Prostate gland (tissue), 2 donors: ENCODE measurements at places on chromosomes 6 and 20. TPM values are rescaled to one million over a fixed set of nuclear protein-coding genes. Genes with fewer than 3 reads are reported as not detected.

DNA sequence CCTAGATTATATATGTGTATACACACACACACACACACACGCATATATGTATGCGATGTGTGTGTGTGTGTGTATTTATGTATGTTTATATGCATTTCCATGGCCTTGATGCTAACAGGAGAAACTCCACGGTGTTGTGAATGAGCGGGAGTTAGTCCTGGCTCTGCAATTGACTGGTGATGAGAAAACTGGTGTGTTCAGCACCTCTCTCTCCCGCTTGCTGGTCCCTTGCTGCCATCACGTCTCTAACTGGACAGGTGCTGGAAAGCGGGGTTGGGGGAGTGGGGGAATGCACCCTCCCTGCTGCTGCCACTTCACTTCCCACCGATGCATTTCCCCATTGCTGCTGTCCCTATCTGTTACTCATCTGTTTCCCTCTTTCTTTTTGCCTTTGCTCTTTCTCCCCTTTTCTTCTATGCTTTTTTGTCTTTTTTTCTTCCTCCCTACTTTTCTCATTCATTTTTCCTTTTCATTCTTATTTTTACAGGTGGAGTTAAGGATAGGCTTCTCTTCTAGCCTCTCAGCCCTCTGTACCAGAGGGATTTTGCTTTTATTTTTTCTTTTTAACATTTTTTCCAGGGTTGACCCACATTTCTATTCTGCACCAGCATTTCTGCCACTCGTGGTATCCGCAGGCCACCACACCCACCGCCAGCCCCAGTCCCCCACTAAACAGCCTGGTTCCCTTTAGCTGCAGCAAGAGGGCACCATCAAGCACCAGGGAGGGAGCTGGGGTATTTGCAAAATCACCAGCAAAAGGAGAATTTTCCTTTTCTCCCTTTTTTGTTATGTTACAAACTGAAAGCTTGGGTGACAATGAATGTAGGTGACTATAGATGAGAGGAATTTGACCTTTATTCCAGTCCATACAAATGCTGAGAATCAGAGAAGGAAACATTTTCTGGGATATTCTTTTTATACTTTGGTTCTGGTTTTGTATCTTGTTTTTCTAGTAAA is 115.6 kb downstream of the TCP11 start:
- DNase-seq: no peak
- H3K4me1 ChIP-seq: peaks cover 8% of the 10 kb centered on the region
- H3K4me3 ChIP-seq: no peak overlapping the region
- H3K27me3 ChIP-seq: no peaks in the 10 kb centered on the region

DNA sequence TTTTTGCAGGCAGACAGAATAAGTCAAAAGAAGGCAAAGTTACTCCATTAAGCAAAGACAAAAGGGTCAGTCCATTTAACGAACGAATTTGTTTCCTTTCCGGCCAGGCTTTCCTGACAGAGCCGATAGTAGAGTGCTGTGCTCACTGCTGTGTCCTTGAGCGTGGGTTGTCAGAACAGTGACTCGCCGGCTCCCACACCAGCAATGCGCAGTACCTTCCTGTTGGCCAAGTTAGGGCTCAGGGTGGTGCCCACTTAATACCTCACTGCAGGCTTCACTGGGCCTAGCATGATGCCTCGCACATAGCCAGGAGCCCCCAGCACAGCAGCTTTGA is 294.7 kb downstream of the FOXC1 start:
- H3K36me3 ChIP-seq: no peaks in the 10 kb centered on the region
- no peaks in the 10 kb centered on the region for H3K27me3 ChIP-seq

- no peak overlapping the region for H3K27ac ChIP-seq
- H3K36me3 ChIP-seq: no peaks in the 10 kb centered on the region
- DNase-seq: peak; percentile 62
Observed at GRCh38 chr6:46419576-46420002, 71.7 kb downstream of the RCAN2 start.

DNA sequence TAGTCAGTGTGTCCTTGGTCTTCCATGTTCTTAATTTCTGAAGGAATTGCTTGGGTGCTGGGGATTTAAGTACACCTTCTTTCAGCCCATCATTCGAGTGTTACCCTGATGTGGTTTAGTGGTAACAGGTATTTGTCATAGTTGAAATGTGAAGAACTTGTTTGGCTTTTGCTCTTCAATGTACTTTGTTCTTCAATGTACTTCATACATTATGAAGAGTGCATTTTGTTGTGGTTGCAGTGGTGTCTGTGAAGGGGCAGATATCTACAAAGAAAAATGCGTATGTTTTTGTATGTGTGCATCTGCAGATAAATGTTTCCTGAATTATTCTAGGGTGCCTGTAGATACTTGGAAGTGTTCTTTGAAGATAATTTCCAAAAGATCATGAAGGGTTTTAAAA is 111.2 kb upstream of the SUPT3H start:
- no peaks in the 10 kb centered on the region for H3K36me3 ChIP-seq
- DNase-seq: no peak
- no peaks in the 10 kb centered on the region for H3K4me1 ChIP-seq
- no peak overlapping the region for H3K4me3 ChIP-seq
- H3K27ac ChIP-seq: no peak overlapping the region

- H3K4me3 ChIP-seq: no peak overlapping the region
- no peaks in the 10 kb centered on the region for H3K4me1 ChIP-seq
- no peaks in the 10 kb centered on the region for H3K27me3 ChIP-seq
Observed at GRCh38 chr6:9527679-9528286, 887.1 kb downstream of the TFAP2A start.

DNA sequence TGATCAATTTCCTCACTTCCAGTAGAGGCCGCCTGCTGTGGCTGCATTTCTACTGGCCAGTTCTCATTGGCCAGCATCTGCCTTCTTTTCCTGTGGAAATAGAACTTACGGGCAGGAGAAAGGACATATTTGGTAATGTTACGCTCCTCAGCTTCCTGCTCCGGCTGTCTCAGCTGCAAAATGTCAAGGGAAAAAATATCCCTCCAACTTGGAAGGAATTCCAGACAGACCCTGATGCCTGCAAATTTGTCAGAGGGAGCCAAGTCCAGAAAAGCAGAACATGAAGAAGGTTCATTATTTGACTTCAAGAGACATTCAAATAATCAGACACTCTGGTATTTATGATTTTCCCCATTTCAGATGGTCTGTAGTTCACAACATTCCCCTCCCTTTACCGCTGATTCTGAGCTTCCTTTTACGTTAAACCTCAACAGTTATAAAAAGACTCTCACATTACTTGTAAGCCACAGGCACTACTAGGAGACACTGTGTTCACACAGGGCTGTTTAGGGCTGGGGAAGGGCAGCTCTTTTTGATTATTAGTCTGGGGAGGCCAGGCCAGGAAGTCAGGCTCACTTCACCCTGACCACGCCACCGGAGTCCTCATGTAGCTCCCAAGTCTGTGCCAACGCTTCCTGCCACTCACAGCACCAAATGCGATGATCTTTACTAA is 179.6 kb upstream of the CCN2 start:
- H3K27me3 ChIP-seq: no peaks in the 10 kb centered on the region
- peak; percentile 8 for DNase-seq
- H3K27ac ChIP-seq: peak overlapping the region; percentile 65
- no peaks in the 10 kb centered on the region for H3K36me3 ChIP-seq

DNA sequence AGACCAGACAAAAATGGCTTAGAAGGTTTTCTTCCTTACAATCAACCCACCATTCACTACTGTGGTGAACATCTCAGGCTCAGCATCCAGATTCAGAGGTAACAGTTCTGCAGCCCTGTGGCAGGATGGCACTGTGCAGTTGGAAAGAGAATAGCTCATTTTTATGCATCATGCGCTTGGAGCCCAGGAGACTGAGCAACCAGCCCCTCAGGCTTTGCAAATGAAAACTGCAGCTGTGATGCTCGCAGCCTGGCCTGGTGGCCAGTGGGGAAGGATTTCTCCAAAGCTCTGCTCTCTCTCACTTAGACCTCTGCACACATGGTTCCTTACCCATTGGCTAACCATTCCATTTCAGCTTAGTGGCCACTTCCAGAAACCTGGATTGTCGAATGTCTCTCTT is 45.8 kb downstream of the GABRR2 start:
- no peak overlapping the region for H3K4me3 ChIP-seq
- H3K27me3 ChIP-seq: no peaks in the 10 kb centered on the region
- H3K4me1 ChIP-seq: no peaks in the 10 kb centered on the region
- no peaks in the 10 kb centered on the region for H3K36me3 ChIP-seq
- no peak for DNase-seq

GRCh38 chr20:37327748-37328147 is 18.2 kb upstream of the SRC start:
- no peaks in the 10 kb centered on the region for H3K4me1 ChIP-seq
- H3K27ac ChIP-seq: peak overlapping the region; percentile 56
- no peaks in the 10 kb centered on the region for H3K27me3 ChIP-seq

DNA sequence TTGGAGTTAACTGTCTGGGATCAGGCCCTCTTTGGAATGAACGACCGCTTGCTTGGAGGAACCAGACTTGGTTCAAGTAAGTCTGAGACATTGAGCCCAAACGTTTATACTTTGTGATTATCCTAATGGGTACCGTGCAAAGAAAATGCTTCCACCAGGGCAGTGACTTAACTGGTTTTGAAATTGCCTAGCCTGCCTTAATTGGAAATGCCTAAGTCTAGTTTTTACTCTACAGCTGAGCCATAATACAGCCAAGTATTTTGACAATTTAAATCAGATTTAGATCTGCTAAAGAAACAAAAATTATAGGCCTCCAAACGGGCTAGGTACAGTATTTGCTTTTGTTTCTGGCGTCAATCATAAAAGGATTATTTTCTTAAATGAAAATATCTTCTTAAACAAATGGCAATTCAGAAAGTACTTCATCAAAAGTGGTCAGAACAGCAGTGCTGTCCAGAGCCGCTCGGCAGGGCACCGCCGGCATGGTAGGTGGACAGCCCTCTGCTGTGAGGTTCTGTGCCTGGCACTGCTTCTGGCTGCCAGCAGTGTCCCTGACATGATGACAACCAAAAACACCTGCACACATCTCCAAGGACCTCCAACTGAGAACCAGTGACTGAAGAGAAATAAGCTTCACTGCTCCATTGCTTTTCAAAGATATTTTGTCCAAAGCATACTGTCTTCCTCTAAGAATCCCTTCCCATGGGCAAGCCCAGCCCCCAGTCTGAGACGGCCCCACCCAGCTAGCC is 55.6 kb downstream of the EZR start:
- no peak overlapping the region for H3K27ac ChIP-seq
- H3K36me3 ChIP-seq: peaks cover 18% of the 10 kb centered on the region
- DNase-seq: no peak
- H3K4me3 ChIP-seq: no peak overlapping the region

DNA sequence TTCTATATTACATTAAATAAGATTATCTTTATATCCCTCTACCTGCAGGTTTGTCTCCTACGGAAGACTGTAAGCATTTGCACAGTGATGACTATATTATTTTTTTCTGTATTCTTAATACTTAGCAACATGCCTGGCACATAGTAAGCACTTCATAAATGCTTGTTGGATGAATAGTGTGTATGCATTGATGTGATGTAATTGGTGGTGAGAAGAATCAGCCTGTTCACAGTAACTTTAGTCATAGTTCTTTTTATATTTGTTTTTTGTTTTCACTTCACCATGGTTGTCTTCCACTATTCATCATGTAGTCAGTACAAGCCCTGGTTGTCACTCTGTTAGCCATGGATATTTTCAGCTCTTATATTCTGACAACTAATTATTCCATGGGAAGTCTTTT is 184.0 kb upstream of the FLRT3 start:
- no peaks in the 10 kb centered on the region for H3K4me1 ChIP-seq
- no peak overlapping the region for H3K4me3 ChIP-seq
- H3K27ac ChIP-seq: no peak overlapping the region
- no peaks in the 10 kb centered on the region for H3K36me3 ChIP-seq
- no peaks in the 10 kb centered on the region for H3K27me3 ChIP-seq

DNA sequence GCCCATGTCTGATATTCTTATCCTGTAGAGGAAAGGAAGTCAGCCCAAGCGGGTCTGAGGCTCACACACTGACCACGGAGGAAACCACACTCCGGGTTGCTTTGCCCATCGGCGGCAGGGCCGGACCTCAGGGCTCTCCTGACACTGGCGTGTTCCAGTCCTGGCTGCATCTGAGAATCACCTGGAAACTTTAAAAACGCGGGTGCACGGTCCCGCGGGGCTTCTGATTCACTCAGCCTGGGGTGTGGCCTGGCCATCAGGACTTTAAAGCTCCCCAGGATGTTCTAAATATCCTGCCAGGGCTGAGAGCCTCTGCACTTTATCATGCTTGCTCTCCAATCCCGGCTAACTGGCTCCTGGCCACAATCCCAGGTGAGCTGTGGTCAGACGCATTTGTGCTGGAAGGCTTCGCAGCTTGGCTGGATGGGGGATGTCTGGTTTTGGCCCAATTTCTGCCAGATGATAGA is 47.7 kb upstream of the DACT2 start:
- no peaks in the 10 kb centered on the region for H3K27me3 ChIP-seq
- no peak for DNase-seq
- H3K4me1 ChIP-seq: no peaks in the 10 kb centered on the region
- H3K36me3 ChIP-seq: no peaks in the 10 kb centered on the region
- H3K4me3 ChIP-seq: no peak overlapping the region
- no peak overlapping the region for H3K27ac ChIP-seq

Gene EDN3
- total RNA-seq: 5.3 TPM

Gene RHAG
- not detected for total RNA-seq

Gene ZNF165
- total RNA-seq: 1.3 TPM

Gene ASIP
- not detected for total RNA-seq

Gene GPLD1
- 13.0 TPM for total RNA-seq

Gene BPIFB4
- total RNA-seq: 1.1 TPM
